ENCODE measurements at places on chromosomes 3 and 15. TPM values are rescaled to one million over a fixed set of nuclear protein-coding genes. Genes with fewer than 3 reads are reported as not detected.

TRPM1 gene
- total RNA-seq, result not detected

CACNA2D3 gene
- 0.09 TPM for total RNA-seq

HEXA gene
- 137 TPM for total RNA-seq

GPR176 gene
- total RNA-seq, result 11.4 TPM

ADAMTSL3 gene
- 0.19 TPM for total RNA-seq

CHST13 gene
- total RNA-seq, result 0.78 TPM
